Upper lobe of left lung (tissue), 6 donors: ENCODE measurements at places on chromosomes 4 and X. TPM values are rescaled to one million over a fixed set of nuclear protein-coding genes. Genes with fewer than 3 reads are reported as not detected.
A peak's percentile ranks its signal among the peaks of the same experiment; 100 is the strongest.

PPARGC1A gene
- 10.8 TPM for total RNA-seq

SPANXD gene
- total RNA-seq = not detected

ODAM gene
- total RNA-seq = 1.8 TPM

PSAPL1 gene
- total RNA-seq = 0.20 TPM

GRCh38 chr4:38162240-38162784, 202.1 kb downstream of the PTTG2 start:
- DNase-seq = peak; percentile 14
- no peak overlapping the region for H3K4me3 ChIP-seq
- H3K27ac ChIP-seq = no peak overlapping the region
- peaks cover 18% of the 10 kb centered on the region for H3K4me1 ChIP-seq
- no peaks in the 10 kb centered on the region for H3K36me3 ChIP-seq
- H3K27me3 ChIP-seq = no peaks in the 10 kb centered on the region

GRCh38 chr4:11824566-11824965, 395.9 kb upstream of the HS3ST1 start:
- DNase-seq = no peak
- no peak overlapping the region for H3K4me3 ChIP-seq
- no peak overlapping the region for H3K27ac ChIP-seq
- H3K27me3 ChIP-seq = no peaks in the 10 kb centered on the region
- H3K4me1 ChIP-seq = no peaks in the 10 kb centered on the region

GRCh38 chr4:125459531-125459930, 144.8 kb downstream of the FAT4 start:
- H3K27ac ChIP-seq = no peak overlapping the region
- no peaks in the 10 kb centered on the region for H3K4me1 ChIP-seq
- DNase-seq = no peak
- H3K36me3 ChIP-seq = no peaks in the 10 kb centered on the region

DNA sequence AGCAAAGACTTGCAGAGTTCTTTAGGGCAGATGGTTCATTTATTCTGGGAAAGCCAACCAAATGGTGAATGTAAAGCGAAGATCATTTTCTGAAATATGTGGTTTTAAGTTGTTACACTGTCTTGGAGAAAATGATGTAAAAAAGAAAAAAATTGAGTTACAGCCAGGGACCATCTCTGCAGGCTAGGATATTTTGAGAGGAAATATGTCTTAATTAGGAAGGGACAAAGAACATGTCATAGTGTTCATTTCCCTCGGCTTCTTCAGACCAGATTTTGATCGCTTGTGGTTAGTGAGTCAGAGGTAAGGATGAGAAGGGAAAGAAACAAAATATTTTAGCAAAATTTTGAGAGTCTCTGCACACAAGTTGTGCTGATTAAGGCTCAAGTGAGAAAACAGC, 59.0 kb upstream of the C1QTNF7 start:
- no peaks in the 10 kb centered on the region for H3K4me1 ChIP-seq
- H3K4me3 ChIP-seq = no peak overlapping the region
- no peaks in the 10 kb centered on the region for H3K27me3 ChIP-seq
- no peaks in the 10 kb centered on the region for H3K36me3 ChIP-seq
- DNase-seq = no peak

- H3K4me1 ChIP-seq = peaks cover 57% of the 10 kb centered on the region
- H3K27me3 ChIP-seq = no peaks in the 10 kb centered on the region
- H3K4me3 ChIP-seq = no peak overlapping the region
- H3K27ac ChIP-seq = peak overlapping the region; percentile 80
Measured at GRCh38 chrX:65601530-65602220, 65.8 kb upstream of the MSN start.

DNA sequence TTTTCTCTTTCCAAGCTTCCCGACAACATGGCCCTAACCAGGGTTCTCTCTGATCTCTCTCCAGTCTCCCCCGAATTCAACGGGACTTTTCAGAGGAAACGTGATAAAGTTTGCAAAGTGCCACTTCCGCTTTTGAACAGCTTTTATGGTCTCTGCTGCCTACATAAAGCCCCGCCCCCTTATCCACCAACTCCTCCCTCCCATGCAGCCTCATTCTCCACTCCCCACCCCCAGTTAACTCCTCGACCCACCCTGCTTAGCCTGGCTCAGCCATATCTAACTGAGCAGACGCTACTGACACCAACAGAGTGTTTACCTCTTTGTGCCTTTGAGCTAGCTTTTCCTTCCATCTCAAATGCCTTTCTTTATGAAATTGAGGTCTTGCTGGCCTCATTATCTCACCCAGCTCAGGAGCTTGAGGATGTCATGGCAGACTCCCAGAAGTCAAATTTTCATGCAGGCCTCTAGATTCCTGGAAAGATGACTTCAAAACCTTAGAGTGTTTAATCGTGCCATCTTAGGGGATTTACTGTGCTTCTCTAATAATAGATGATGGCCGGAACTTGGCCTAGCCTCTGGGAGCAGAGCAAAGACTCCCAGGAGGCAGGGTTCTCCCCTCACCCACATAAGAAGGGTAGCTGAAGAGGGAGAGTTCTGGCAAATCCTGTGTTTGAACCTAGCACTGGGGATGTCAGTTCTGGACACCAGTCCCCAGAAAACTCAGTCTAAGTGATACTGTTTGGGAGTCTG, 606.0 kb downstream of the BCOR start:
- no peaks in the 10 kb centered on the region for H3K27me3 ChIP-seq
- no peak overlapping the region for H3K27ac ChIP-seq
- no peaks in the 10 kb centered on the region for H3K4me1 ChIP-seq
- DNase-seq = no peak
- no peaks in the 10 kb centered on the region for H3K36me3 ChIP-seq

DNA sequence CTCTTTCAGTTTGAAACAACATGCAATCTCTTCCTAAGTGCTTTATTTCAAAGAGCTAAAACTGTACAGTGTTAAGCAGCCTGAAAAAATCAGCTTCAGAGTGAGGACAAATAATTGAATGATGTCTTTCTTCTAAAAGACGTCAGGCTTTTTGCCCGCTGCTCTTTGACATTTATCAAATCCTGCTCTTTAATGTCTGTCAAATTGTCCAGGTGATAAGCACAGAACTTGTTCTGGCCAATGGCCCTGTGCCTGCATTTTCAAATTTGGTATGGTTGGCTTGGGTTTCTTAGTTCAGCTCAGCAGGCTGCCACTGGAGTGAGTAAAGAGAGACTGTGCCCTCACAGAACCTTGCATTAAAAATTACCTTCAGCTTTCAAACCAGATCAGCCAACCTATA, 712.9 kb upstream of the LCORL start:
- no peak overlapping the region for H3K27ac ChIP-seq
- DNase-seq = no peak
- H3K36me3 ChIP-seq = no peaks in the 10 kb centered on the region
- no peaks in the 10 kb centered on the region for H3K27me3 ChIP-seq
- no peaks in the 10 kb centered on the region for H3K4me1 ChIP-seq
- no peak overlapping the region for H3K4me3 ChIP-seq
